ENCODE measurements at places on chromosomes 12 and 14. TPM values are rescaled to one million over a fixed set of nuclear protein-coding genes. Genes with fewer than 3 reads are reported as not detected.

- H3K27me3 ChIP-seq, result no peaks in the 10 kb centered on the region
- no peak overlapping the region for H3K27ac ChIP-seq
- no peak for DNase-seq
- peaks cover under 1% of the 10 kb centered on the region for H3K4me1 ChIP-seq
- no peaks in the 10 kb centered on the region for H3K36me3 ChIP-seq
- no peak overlapping the region for H3K4me3 ChIP-seq
Measured at GRCh38 chr12:104682790-104683279, 226.1 kb downstream of the CHST11 start.

DNA sequence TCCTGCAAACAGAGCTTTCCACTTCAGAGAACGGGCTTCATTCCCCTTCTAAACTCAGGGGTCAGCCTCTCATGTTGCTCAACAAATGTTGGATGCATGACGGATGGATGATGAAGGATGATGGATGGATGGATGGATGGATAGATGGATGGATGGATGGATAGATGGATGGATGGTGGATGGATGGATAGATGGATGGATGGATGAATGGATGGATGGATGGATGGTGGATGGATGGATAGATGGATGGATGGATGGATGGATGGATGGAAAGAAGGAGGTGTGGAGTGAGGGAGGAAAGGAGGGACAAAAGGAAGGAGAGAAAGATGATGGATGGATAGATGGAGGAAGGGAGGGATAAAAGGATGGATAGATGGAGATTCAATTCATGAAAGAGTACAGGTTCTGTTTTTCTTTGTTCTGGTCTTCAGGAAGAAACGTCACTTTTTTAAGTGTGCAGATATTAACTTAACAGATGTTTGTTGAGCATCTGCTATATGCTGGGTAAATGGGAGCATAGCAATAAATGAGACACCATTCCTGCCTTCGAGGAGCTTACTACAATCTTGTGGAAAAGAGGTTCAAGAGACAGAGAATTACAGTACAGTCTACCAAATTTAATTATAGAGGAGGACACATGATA, 41.7 kb upstream of the PRIMA1 start:
- H3K4me1 ChIP-seq, result peaks cover 4% of the 10 kb centered on the region
- H3K36me3 ChIP-seq, result no peaks in the 10 kb centered on the region
- H3K4me3 ChIP-seq, result no peak overlapping the region
- no peak overlapping the region for H3K27ac ChIP-seq

Gene IRAK3
- 0.02 TPM for total RNA-seq

Gene OR4K2
- not detected for total RNA-seq

- H3K4me1 ChIP-seq, result peaks cover 15% of the 10 kb centered on the region
- no peaks in the 10 kb centered on the region for H3K27me3 ChIP-seq
- no peak for DNase-seq
- no peak overlapping the region for H3K4me3 ChIP-seq
Measured at GRCh38 chr12:64044191-64044590, 177.9 kb downstream of the KICS2 start.

DNA sequence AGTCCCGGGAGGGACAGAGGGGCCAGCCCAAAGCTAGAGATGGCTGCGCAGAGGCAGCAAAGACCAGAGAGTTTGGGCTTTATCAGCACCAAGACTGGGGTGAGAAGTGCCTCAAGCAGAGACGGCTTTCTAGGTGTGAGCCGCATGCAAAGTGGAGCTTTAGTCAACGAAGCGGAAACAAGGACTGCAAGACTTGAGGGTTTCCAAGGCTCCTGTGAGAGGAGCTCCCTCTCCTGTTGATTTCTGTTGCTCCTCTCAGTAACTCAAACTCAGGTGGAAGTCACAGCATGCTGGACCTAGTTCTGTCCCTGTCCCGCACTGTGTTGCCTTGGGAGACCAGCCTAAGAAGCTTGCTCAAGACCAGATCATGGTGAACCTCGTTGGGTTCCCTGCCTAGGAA, 327.8 kb downstream of the MED13L start:
- DNase-seq, result no peak
- peaks cover 9% of the 10 kb centered on the region for H3K36me3 ChIP-seq
- peaks cover 3% of the 10 kb centered on the region for H3K27me3 ChIP-seq
- H3K27ac ChIP-seq, result no peak overlapping the region
- H3K4me3 ChIP-seq, result no peak overlapping the region

- DNase-seq, result no peak
- H3K36me3 ChIP-seq, result no peaks in the 10 kb centered on the region
- H3K4me1 ChIP-seq, result peaks cover 5% of the 10 kb centered on the region
- no peak overlapping the region for H3K27ac ChIP-seq
- no peak overlapping the region for H3K4me3 ChIP-seq
- peaks cover 12% of the 10 kb centered on the region for H3K27me3 ChIP-seq
Measured at GRCh38 chr12:114275932-114276785, 129.8 kb downstream of the TBX5 start.

Gene GPRC5D
- not detected for total RNA-seq

DNA sequence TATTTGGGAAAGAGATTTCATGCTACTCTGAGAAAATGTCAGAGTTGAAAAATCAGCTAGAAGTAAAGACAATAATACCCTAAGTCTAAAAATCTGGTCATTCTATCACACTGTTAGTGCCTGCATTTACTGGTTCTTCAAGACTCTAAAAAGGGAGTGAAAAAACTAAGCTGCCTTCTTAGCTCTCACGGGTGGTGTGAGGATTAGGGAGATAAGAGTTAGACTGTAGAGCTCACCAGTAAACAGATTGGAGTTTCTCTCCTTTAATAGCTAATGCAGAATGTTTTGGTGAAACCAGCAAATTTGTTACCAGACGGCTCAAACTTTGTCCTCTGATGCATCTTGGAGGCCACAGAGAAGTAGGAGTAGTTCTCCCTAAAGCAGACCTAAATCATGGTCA, 135.0 kb upstream of the OTX2 start:
- H3K27ac ChIP-seq, result no peak overlapping the region
- peaks cover 1% of the 10 kb centered on the region for H3K36me3 ChIP-seq
- H3K4me3 ChIP-seq, result no peak overlapping the region
- H3K4me1 ChIP-seq, result no peaks in the 10 kb centered on the region
- H3K27me3 ChIP-seq, result peaks cover 42% of the 10 kb centered on the region
- no peak for DNase-seq

Gene AQP5
- 1.8 TPM for total RNA-seq

DNA sequence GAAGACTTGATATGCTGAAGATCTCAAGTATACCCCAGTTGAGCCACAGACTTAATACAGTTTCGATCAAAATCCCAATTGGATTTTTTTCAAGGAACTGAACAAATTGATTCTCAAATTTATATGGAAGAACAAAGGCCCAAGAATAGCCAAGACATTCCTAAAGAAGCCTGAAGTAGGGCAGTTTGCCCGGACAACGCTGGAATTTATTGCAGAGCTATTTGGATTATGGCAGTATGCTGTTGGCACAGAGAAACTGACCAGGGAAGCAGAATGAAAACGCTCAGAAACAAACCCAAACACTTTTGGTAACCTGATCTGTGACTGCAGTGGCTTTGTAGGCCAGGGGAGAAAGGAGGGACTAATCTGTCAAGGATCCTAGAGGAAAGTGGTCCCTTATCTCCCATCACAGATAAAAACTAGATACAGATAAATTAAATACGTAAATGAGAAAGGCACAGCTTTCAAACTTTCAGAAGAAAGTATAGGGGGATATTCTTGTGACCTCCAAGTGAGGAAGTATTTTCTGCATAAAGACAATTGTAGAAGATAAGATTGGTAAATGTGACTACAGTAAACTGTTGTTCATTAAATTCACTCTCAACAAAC, 35.9 kb upstream of the GSC start:
- H3K4me1 ChIP-seq, result peaks cover 6% of the 10 kb centered on the region
- no peaks in the 10 kb centered on the region for H3K36me3 ChIP-seq
- peaks cover 37% of the 10 kb centered on the region for H3K27me3 ChIP-seq
- no peak overlapping the region for H3K27ac ChIP-seq

Gene CLEC7A
- total RNA-seq, result not detected

DNA sequence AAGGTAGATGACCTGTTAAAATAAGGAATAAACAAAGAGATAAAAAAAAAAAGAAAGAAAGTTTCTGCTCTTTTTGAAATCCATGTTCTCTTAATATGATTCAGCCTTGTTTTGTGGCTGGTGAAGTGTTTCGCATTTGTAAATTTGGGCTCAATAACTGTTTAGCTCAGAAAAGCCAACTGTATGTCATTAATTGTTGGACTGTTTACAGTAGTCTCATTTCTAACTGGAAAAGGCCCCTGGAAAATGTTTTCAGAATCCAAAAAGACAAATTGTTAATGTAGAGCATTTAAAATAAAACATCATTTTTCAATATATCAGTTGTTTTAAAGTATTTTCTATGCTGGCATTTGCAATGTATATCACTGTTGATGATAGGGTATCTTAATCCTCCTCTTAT, 47.4 kb upstream of the DYRK2 start:
- no peak overlapping the region for H3K4me3 ChIP-seq
- no peak for DNase-seq
- H3K4me1 ChIP-seq, result no peaks in the 10 kb centered on the region

DNA sequence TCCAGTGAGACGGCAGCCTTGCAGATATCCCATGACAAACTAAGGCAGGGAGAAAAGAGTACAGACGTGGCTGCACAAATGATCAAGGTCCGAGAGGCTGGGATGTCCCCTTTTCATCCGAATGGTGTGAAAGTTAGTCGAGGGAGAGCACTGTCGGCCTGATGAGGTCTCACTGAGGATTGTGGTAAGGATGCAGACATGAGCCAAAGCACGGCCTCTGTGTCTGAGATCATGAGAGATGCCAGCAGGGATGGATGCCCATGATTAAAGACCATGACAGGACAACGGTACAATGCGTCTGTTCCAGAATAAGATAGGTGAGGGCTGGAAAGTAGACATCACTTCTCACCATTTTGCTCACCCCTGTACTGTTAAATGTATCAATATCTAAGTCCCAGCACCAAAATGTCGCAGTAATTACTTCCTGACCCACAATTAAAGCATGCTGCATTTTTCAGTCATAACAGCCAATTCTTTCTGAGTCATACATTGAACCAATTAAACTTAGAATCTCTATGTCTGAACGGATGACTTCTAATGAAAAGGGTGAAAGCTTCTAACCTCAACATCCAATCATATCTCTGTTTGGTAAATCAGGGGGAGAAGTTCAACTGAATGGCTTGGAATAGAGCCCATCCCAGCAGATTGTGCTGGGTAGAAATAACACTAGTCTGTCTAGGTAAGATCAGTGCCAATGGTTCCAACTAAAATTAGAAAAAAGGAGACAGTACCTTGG, 249.6 kb upstream of the SOX5 start:
- no peak overlapping the region for H3K27ac ChIP-seq
- peaks cover 3% of the 10 kb centered on the region for H3K36me3 ChIP-seq
- DNase-seq, result no peak
- H3K4me3 ChIP-seq, result no peak overlapping the region

GRCh38 chr12:124365726-124366430, 71.0 kb downstream of the RFLNA start:
- peak overlapping the region; percentile 9 for H3K27ac ChIP-seq
- no peak overlapping the region for H3K4me3 ChIP-seq
- no peaks in the 10 kb centered on the region for H3K27me3 ChIP-seq
- H3K36me3 ChIP-seq, result peaks cover 3% of the 10 kb centered on the region
- no peak for DNase-seq

Gene TTC6
- total RNA-seq, result 46.7 TPM

DNA sequence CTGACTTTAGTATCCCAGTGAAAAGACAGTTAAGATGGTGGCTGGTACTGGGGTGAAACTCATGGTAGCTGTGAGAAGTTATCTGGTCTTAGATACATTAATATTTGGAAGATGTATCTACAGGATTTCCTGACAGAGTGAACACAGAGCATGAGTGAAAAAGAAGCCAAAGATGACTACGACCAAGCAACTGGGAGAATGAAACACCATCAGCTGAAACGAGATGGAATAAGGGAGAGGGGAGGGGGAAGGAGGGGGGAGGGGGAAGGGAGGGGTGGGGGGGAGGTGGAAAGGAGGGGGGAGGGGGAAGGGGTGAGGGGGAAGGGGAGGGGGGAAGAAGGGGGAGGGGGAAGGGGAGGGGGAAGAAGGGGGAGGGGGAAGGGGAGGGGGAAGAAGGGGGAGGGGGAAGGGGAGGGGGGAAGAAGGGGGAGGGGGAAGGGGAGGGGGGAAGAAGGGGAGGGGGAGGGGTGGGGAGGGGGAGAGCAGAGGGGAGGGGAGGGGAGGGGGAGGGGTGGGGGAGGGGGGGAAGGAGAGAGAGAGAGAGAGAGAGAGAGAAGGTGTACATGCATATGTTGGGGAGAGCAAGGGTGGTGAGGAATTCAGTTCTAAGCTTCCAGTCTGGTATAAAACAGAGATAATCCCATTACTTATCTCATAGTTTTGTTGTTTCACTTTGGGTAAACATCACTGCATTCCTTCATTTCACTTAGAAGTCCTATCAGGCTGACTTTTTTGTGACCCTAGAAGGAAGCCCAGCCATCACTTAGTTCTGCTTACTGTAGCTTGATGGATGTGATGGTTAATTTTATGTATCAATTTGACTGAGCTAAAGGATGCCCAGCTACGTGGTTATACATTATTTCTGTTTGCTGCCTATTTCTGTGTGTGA, 73.9 kb downstream of the SPPL3 start:
- H3K27me3 ChIP-seq, result no peaks in the 10 kb centered on the region
- H3K4me1 ChIP-seq, result peaks cover 34% of the 10 kb centered on the region
- H3K27ac ChIP-seq, result peak overlapping the region; percentile 43
- H3K36me3 ChIP-seq, result peaks cover 2% of the 10 kb centered on the region
- DNase-seq, result no peak

Gene LMNTD1
- total RNA-seq, result not detected

Gene SLC5A8
- 0.12 TPM for total RNA-seq

DNA sequence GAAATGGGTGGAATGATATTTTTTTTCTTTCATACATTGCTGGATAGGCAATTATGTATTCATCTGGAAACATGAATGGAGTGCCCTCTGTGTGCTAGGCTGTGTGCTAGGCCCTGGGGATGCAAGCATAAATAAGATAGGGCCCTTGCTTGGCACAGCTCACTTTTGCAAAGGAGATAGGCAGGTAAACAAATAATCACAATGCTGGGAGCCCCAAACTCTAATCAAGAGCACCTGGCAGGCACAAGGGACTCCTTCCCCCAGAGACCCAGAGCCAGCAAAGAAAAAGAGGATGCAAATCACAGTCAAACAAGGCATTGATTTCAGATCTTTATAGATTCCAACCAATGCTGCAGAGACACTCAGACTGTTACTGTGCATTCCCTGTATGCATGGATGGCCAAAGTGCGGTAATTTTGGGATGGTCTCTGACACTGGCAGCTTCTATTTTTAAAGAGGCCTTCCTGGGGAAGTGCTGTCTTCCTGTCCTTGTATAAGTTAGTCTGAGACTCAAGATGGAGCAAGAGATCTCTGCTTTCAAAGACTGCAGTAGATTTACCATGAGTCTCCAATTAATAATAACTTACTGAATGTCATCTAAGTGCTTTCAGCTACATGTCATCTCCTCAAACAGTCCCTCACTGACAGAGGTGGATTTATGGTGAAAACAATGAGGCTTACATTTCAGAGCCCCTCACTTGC, 45.1 kb upstream of the CPM start:
- H3K4me1 ChIP-seq, result peaks cover 31% of the 10 kb centered on the region
- no peak for DNase-seq
- peaks cover 2% of the 10 kb centered on the region for H3K36me3 ChIP-seq
- no peak overlapping the region for H3K27ac ChIP-seq
- no peaks in the 10 kb centered on the region for H3K27me3 ChIP-seq
- peak overlapping the region; percentile 55 for H3K4me3 ChIP-seq
